ENCODE measurements at places on chromosomes 6 and 20.

DNA sequence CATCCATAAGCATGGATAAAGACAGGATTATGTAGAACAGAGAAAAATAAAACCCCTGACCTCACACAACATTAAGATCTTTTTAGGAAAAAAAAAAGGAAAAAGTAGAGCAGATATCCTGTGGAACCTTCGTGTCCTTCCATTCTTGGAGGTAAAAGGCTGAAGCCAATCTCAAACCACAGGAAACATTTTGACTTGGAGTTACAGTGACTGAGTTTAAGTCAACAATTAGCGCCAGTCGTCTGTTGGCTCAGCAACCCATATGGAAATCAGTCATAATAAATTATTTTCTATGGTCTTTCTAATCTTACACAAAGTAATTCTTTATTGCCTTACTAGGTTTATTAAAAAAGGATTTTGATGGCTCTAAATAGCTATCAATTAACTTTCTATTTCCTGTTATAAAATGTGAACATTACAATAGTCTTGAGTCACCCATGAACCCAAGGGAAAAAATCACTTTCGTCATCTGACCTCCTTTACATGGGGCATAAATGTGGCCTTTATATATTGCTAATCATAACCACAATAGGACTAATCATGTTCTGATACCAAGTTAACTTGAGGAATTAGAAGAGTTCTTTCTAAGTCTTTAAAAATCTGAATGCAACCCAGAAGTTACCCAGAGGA lies 592.9 kb downstream of the TFAP2B start:
- no peak for DNase-seq

DNA sequence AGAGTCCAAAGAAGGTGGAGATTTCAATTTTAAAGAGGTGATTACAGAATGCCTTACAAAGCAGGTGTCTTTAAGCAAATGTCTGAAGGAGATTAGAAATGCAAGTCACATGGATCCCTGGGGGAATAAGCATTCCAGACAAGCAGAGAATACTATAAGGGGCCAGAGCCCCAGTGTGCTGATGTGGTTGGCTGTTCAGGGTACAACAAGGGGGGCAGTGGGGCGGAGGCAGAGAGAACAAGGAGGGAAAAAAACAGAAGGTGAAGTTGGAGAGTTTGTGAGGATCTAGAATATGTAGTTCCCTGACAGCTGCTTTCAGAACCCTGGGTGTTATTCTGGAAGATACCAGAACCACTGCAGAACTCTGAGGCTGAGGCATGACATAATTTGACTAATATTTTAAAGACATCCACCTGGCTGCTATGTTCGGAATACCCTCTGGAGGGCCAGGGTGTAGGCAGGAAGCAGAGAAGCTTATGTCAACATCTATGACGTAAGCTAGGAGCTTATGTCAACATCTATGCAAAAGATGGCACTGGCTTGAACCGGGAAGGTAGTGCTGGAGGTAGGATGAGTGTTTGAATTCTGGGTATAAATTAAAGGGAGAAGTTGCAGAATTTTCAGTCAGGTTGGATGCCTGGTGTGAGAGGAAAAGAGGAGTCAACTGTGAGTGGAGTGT lies 276.3 kb upstream of the AGPAT4 start:
- peak; percentile 42 for DNase-seq

DNA sequence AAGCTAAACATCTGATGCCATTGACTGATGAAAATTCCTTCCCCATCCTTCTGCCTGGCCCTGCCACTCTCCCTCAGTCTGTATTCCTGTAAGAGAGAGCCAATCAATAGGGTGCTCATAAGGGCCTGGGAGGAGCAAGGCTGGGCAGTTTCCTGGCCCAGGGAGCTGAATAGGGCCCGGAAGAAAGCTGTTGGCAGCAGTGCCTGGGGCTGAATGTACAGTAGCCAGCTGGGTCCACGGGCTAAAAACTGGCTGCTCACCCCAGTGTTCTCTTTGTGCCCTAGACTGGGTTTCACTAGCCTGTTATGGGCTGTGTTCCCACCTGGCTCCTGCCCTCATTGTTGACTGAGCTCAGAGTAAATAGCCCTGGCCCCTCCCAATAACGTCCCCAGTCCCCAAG lies 1.7 kb upstream of the WFDC2 start:
- peak; percentile 78 for DNase-seq

DNA sequence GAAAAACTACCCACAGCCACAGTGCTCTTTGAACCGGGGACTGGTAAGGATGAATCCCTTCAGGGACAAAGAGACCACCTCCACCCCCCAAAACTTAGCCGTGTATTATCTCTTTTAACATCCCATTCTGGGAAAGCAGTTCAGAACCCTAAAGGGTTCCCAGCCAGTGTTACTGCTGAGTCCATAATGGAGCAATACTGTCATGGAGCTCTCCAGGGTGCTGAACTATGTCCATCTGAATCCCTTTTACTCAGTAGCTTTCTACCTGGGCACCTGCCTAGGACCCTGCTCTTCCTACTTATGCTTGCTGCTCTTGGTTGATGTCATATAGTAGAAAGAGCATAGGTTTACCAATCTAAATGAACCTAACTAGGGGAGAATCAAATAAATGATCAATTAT lies 22.3 kb upstream of the SAYSD1 start:
- no peak for DNase-seq

DNA sequence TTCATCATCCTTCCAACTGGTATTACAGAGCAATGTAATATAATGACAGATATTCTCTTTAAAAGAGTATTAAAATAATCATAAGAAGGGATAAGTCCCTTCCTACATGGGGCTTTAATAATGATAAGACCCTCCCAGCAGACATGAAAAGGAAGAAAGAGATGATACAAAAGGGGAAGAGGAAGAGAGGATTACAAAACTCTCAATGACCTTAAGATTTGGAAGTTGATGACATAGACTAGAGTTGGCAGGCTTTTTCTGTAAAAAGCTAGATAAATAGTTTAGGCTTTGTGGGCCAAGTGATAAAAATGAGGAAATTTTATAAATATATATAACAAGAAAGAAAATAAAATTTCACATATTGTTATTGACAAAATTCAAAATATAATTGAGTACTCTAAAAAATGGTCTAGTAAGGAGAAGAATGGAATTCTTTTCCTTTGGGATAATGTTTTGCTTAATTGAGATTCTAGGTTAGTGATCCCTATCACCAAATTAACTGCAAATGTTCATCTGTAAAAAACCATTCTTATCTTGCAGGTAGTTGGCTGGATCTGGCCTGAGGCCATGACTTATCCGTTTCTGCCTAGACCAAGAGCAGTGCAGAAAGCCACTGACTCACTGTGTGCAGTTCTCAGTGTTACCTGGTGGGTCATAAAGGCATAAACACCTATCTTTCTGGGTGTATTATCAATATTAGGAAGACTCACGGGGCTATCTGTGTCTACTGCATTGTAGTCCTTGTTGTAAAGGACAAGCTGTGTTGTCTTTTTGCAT lies 11.0 kb downstream of the RIPOR2 start:
- DNase-seq: no peak

DNA sequence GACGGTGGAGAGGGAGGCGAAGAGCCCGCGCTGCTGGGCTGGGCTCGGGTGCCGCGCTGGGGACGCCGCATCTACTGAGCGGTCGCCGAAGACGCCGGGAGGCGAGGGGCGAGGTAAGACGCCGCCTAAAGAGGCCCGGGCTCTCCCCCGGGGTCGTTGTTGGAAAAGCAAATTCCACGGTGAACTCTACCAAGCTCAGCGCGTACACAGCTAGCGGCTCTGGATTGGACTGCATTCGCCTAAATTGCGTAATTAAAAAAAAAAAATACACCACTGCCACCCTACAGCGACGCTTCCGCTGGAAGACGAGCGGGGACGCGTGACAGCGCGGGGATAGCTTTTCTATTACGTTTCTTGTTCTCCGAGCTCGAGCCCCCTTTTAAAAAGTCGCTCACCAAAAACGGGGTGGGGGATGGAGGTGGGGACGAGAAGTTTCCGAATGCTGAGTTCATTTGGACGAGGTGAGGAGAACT lies 92.0 kb upstream of the PRDM1 start:
- no peak for DNase-seq

GRCh38 chr20:59385480-59385879 lies 85.1 kb downstream of the EDN3 start:
- no peak for DNase-seq

GRCh38 chr20:8862092-8862491 lies 206.8 kb upstream of the PLCB4 start:
- no peak for DNase-seq

DNA sequence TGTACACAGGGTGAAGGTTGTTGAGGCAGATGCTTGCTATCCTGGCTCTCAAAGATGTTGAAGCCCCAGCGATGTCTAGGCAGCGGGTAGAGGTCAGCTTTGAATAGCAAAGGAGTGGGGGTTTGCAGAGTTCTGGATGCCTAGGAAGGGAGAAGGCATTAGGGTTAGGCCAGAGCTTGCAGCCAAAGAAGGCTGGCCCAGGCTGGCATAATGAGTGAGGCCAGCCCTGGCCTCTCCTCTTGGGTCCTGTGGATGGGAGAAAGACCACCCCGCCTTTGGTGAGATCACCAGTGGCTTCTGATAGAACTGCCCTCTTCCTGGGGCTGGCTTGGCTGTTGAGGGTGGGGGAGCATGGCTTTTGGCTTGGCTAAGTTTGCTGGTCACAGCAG lies 406 bp upstream of the WFDC5 start:
- DNase-seq: no peak

DNA sequence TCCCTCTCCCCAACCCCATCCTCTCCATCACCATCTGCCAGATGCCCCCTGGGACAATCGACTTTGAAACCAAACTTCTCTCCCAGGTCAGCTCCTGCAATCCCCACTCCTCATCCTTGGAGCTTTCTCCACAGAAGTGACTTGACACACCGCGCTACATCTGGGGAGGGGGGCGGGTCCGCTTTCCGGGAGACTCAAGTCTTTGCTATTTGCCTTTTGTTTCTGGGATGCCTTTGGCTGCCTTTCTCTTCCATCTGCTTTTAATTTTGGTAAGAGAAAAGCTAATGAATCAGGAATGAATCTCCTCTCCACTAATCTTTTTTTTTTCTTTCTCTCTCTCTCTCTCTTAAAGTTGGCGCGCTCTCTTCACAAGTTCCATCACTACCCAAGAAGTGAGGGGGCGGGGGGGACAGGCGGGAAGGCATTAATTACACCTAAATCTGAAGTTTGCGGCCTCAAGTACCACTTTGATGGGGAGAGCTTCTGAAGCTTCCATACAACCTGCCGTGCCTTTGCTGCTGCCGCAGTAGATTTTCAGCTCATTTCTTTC lies 664 bp upstream of the TPBG start:
- no peak for DNase-seq

GRCh38 chr20:41143354-41143753 lies 6.0 kb downstream of the PLCG1 start:
- DNase-seq: no peak

- no peak for DNase-seq
Observed at GRCh38 chr6:99547526-99547925, 20.9 kb downstream of the CCNC start.

GRCh38 chr6:142944124-142945048 lies 590 bp downstream of the HIVEP2 start:
- no peak for DNase-seq

DNA sequence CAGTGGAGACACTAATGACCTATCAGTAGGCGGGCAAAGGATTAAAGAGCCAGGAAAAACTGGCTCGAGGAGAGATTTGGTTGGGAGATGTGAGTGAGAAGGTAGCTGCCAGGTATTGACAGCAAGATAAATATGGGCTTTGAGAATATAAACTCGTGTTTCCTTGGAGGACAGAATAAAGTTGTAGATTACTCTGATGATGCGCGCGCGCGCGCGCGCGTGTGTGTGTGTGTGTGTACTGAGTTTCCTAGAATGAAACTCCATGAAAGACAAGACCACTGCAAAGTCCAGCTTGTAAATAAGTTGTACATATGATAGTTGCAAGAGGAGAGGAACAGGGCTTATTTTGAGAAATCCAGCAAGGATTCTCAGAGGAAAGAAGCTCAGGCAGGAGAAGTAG lies 13.3 kb upstream of the TREM2 start:
- DNase-seq: no peak

DNA sequence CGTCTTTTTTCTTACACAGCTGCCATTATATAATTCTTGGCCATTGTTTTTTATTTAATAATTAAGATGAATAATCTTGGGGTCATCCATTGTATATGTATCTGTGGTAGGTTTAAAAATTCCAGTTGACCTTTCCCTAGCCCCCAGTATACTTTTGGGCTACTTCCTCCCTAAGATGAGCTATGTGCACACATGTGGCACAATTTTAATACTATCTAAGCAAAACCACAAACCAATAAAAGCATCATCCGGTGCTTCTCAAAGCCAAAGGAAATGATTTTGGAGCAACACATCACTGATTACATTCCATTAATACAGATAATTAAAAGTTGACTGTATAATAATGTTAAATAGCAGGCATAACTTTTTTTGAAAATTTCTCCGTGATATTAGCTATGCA lies 161.2 kb downstream of the ATXN1 start:
- DNase-seq: no peak

DNA sequence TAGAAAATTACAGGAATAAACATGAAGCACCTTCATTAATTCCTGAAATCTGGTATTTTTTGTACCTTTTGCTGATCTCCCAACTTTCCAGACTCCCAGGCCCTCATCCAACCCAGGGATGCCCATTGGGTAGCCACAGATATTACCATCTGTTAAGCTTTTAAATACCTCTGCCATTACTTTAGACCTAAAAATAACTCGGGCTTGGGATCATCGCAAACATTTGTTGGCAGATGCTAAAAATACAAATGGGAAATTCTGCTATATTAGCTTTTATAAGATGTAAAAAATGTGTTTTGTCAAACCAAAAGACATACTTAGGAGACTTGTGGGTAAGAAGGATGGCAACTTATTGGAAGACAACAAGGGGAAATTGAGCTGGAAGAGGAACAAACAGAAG lies 376.1 kb downstream of the CENPW start:
- DNase-seq: no peak

DNA sequence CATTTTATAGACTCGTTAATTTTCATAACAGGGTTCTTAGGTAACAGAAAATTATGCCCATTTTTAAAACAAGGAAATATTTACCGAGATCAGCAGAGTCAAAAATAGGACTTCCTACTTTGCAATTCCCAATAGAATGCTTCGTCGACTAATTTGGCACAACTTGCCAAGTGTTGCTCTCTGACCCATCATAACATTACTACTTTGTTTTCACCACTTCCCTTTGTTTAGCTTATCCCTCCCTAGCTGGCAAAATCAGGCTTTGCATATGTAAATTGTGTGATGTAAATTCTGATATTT lies 914 bp upstream of the RANBP9 start:
- DNase-seq: no peak

- DNase-seq: no peak
Observed at GRCh38 chr6:25576919-25577318, 75.1 kb upstream of the SCGN start.

All from NCI-H2029 (cell line).